NCI-H226 (cell line): ENCODE measurements at places on chromosomes 13 and 19.
A peak's percentile ranks its signal among the peaks of the same experiment; 100 is the strongest.

DNA sequence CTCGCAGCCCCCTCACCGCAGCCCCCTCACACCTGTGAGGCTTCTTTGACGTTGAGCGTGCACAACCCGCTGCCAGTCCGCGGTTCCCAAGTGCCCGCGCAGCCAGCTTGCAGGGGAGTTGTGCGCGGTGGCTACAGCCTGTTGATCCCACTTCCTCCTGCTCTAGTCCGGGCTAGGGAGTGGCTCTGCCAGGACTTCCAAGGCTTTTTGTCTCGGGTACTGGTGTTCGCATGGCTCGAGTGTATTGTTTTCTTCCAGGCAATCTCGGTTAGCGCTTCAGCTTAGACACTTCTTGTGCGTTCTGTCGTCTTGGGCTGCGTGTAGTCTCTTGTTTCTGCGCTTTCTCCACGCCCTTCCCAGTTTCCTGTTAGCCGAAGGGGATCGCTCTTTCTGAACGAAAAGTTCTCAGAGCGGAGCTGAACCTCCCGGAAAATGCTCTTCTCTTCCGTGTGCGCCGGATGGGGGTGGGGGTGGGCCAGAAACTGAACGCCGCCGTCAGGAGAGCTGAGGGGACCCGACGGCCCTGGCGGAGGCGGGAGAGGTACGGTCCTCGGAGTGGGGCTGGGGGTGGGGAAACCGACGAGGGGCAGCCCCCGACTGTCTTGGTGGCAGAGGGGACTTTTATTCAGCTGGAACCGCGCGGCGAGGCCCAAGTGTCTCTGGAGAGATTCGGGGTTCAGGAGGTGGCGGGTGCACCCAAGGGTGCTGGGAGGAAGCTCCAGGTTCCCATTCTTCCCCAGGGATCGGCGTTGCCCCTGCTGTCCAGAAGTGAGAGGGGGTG, 697 bp upstream of the DGKH start:
- DNase-seq: peak; percentile 62

- no peak for DNase-seq
Measured at GRCh38 chr19:12786141-12786870, 5.0 kb upstream of the JUNB start.

DNA sequence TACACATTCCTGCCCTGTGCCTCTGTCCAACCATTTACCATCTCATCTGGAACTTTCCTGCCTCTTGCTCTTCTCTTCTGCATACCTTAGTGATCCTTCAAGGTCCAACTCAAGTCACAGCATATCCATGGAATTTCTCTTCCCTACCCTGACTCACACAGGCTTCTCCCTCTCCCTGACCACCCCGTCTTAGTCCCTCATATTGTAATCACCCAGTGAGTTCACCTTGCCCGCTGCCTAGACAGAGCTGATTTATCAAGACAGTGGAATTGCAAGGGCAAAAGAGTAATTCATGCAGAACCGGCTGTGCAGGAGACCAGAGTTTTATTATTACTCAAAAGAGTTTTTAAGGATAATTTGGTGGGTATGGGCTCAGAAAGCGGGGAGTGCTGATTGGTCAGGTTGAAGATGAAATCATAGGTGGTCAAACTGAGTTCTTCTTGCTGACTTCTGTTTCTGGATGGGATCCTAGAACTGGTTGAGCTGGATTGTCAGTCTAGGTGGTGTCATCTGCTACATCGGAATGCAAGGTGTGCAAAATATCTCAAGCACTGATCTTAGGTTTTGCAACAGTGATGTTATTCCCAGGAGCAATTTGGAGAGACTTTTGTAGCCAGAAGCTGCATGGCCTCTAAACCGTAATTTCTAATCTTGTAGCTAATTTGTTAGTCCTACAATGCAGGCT, 67.2 kb downstream of the HSPH1 start:
- DNase-seq: no peak

GRCh38 chr13:48729856-48730255, 76.1 kb downstream of the CYSLTR2 start:
- no peak for DNase-seq

- DNase-seq: no peak
Measured at GRCh38 chr19:57813919-57814504, 701 bp downstream of the ZNF552 start.

DNA sequence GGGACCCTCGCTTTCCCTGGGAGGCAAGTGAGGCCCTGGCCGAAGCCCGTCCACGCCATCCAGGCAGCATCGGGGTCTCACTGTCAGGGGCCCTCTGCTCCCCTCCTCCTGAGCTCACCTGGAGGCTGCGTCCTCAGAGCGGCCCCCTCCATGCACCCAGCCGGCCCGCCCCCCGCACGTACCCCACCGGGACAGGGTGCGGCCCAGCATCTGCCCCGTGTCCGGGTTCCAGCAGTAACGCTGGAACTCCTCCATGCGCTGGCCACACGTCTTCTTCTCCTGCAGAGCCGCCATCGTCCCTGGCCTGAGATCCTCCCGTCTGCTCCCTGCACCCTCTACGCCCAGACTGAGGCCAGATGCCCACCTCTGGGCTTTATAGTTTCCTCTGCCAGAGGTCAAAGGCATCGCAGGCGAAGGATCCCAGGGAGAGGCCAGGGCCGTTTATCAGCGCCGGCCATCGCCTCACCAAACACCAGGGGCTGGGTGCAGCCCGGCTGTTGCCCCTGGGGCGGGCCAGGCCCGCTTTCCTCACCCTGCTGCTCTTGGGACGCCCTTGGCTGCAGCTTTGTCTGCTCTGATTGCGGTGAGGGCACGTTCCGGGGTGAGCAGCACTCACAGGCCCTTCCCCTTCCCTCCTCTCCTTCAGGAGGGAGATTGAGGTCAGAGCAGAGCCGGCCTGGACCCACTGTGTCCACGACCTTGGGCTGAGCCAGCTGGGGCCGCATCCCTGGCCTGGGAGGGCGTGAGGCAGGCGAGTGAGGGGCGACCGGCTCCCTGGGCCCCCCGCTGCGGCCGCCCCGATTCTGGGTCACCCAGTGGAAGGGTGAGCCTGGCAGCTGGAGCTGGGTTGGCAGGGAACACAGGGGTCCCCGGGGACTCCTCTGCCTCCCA, at the start of gene ATP4B:
Gene ATP4B, minus strand, starts transcription at position 348 of the 891 bp plus-strand sequence. Its CDS starts 54 bp downstream, at position 294.
- no peak for DNase-seq

- DNase-seq: no peak
Measured at GRCh38 chr19:4058693-4059452, 7.8 kb downstream of the ZBTB7A start.

DNA sequence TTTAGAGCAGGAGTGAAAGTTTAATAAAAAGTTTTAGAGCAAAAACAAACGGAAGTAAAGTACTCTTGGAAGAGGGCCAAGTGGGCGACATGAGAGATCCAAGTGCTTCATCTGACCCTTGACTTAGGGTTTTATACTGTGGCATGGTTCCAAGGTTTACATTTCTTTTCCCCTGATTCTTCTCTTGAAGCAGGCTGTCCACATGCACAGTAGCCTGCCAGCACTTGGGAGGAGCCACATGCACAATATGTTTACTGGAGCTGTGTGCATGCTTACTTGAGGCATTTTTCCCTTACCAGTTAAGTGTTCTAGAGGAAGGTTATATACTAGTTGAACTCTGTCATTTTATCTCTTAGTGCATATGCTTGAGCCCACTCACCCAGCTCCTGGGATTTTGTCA, 295.6 kb downstream of the TBC1D4 start:
- no peak for DNase-seq

DNA sequence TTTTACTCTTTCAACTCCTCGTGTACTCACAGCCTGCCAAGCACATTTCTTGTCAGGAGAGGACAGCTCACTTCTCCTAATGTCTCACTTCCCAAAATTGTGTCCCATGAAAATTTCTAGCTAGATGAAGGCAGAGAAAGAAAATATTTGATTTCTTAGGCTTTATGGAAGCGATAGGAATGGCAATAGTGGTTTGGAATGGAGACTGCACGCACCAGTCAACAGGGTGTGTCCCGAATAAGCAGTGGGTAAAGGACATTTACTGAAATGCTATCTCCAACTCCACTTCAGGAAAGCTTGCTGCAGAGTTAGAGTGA, 321 bp upstream of the ZNF222 start:
- no peak for DNase-seq

DNA sequence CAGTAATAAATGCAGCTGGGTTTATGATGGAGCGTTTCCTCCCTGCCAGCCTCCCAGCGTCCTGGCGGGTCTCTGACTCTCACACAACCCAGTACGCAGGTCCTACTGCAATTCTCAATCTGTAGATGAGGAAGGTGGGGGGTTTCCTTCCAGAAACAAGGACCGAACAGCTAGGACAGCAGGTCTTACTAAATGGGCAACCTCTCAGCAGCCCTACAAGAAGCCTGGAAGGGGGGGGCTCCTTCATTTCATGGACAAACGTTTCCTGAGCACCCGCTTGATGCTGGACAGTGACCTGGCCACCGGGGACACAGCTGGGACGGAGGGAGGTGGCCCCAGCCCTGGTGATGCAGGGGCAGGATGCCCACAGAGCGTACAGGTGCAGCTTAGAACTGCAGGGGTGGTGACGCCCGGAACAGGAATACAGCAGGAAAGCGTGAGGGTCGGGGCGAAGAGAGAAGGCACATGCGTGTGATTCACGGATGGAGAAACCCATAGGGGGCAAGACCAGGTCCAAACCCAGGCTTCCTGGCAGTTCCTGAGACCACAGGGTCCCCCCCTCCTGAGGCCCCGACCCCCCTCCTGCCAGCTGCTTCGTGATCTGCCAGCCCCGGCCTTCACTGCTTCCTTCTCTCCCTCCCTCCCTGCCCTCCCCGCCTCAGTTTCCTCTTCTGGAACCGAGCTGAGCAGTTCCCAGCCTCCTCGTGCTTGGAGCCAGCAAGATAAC, 732 bp upstream of the C2CD4C start:
- DNase-seq: no peak

DNA sequence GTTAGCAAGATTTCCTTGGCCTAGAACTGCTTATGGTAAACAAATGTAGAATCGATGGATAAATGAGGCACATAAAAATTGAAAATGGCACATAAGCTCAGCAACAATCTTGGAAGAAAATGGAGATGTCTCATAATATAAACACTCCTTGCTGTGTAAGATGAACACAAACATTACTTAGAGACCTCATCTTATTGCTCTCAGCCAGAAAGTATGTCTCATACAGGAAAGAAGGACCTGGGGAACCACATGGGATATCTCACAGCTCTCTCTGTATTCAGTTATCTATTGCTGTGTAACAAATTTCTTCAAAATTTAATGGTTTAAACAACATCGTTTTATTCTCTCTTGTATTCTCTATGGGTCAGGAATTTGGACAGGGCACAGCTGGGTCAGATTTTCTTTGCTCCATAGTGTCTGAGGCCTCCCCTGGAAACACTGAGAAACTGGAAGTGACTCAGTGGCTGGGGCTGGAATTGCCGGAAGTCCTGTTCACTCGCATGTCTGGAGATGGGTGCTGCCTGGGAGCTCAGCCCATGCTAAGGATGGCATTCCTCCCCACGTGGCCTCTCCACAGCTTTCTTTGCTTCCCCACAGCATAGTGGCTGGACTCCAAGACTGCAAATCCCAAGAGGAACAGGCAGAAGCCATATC, 105.1 kb downstream of the NUFIP1 start:
- peak; percentile 77 for DNase-seq

- DNase-seq: no peak
Measured at GRCh38 chr19:32178401-32178800, 167.0 kb upstream of the ZNF507 start.

- no peak for DNase-seq
Measured at GRCh38 chr13:98658131-98658530, 81.2 kb upstream of the STK24 start.

- no peak for DNase-seq
Measured at GRCh38 chr19:18802354-18802753, 11.2 kb upstream of the COMP start.

DNA sequence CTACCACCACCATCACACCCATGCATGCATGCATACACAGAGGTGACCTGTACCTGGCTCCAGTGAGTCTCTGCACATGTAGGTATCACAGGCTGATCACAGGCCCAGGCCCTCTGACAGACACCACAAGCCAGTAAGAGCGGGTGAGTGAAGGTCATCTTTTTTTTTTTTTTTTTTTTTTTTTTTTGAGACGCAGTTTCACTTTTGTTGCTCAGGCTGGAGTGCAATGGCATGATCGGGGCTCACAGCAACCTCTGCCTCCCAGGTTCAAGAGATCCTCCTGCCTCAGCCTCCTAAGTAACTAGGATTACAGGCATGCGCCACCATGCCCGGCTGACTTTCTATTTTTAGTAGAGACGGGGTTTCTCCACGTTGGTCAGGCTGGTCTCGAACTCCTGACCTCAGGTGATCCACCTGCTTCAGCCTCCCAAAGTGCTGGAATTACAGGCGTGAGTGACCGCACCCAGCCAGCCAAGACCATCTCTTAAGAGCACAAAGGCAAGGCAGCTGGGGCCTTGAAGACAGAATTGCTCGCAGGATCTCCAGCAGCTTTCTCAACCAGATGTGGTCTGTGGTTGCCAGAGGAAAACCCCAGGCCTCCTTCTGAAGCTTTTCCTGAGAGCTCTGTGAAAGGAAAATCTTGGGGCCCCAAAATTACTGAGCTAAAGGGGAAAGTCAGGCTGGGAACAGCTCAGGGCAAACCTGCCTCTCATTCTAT, 3.2 kb upstream of the NKG7 start:
- no peak for DNase-seq

- DNase-seq: peak; percentile 81
Measured at GRCh38 chr13:44219577-44220548, 153.8 kb upstream of the SERP2 start.

- DNase-seq: no peak
Measured at GRCh38 chr13:112067116-112067741, at the start of gene SOX1. SOX1 (plus strand) TSS chr13:112067149; CDS start chr13:112067659, 510 bp downstream.

- DNase-seq: peak; percentile 44
Measured at GRCh38 chr19:49590971-49591730, at the start of gene PRR12. PRR12 (plus strand) TSS chr19:49591182; CDS start chr19:49591655, 473 bp downstream.

DNA sequence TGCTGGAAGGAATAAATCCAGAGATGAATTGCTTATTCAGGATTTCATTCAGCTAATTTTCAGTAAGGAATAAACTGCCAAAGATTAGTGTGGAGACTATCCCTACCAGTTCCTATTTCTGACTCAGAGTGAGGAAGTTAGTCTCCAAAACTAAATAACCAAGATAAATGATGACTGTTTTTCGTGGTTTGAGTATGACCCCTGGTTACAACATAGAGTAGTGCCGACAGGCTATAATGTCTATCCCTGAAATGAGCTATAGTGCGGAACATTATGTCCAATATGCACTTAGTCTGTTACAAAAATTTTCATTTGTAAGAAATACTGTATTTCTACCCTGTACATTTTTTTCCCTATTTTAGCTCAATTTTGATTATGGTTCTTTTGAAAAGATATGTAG, 51.4 kb downstream of the NBEA start:
- peak; percentile 16 for DNase-seq

- DNase-seq: no peak
Measured at GRCh38 chr19:1970003-1970805, 29.2 kb downstream of the CSNK1G2 start.

- no peak for DNase-seq
Measured at GRCh38 chr19:13132471-13133180, 14.6 kb downstream of the NACC1 start.

- no peak for DNase-seq
Measured at GRCh38 chr19:13428352-13428751, 77.9 kb downstream of the CACNA1A start.

- DNase-seq: peak; percentile 63
Measured at GRCh38 chr19:39156326-39157230, 31.0 kb downstream of the PAK4 start.

GRCh38 chr19:2289714-2290435, 7.9 kb upstream of the PEAK3 start:
- DNase-seq: no peak

GRCh38 chr13:51058461-51059167, 52.5 kb downstream of the C13orf42 start:
- DNase-seq: no peak

GRCh38 chr13:50691681-50692263, 151.7 kb downstream of the DLEU7 start:
- DNase-seq: no peak

- no peak for DNase-seq
Measured at GRCh38 chr19:8506402-8506957, 4.0 kb upstream of the PRAM1 start.

GRCh38 chr13:48983331-48983730, 7.6 kb downstream of the FNDC3A start:
- no peak for DNase-seq
